Amygdala (tissue), 56 donors: ENCODE measurements at places on chromosomes 16 and 17.

DNA sequence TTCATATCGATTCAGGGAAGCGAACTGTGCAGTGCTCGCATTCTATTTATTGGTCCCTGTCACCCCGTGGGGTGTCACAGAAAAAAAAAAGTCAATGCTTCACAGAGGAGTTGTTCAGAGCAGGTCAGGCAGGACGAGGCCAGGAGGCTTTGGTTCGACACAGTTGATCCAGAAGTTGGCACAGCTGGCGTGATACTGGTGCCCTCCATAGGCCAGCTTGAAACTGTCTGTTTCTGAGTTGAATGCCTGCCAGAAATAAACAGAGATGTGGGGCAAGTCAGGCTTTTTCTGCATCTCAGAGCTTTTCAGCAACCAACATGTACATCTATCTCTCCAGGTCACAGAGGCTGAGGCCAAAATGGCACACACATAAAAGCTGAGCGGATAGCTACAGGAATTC lies 29.1 kb downstream of the DUSP14 start:
- DNase-seq: no peak

DNA sequence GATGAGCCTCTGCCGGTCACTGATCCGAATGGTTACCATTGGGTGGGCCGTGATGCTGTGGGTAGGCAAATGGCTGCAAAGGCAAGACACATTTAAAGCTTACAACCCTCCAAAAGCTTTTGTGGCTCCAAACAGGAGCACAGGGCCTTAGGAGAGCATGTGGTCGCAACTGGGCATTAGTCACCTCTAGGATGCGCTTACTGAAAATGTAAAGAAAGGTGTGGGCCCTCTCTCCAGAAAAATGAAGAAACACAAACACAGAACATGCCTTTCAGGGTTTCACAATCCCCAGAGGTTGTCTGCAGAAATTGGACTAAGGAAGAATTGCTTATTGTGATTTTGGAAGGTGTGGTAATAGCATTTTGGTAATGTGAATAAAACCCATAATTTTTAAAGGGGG lies 86.7 kb upstream of the ATP2A3 start:
- DNase-seq: no peak

DNA sequence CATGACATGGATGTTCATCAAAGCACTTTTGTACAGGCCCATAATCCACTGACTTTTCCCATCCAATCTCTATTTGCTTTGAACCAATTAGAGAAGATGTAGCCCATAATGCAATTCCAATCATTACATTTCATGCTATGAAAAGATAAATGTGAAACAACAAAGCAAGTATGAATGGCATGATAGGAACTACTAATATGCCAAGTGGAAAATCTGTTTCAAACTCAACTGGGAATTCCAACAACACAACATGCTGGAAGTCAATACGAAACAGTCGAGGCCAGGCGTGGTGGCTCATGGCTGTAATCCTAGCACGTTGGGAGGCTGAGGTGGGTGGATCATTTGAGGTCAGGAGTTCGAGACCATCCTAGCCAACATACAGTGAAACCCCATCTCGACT lies 39.6 kb upstream of the TMEM97 start:
- no peak for DNase-seq

DNA sequence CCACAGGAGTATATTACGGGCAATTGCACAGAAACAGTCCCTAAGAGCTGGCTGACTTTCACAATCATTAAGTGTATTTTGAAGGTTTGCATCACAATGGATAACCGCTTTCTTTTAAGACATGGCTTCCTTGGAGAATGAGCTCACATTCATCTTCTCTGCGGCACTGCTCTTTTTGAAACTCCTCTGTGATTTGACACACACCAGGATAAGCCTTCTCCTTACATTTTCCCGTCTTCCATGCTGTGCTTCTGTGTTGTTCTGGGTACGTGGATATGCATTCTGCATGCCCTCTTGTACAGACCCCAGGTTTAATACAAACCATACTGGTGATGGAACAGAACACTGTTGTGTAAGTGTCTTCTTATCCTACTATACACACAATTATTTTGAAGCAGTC lies 89.5 kb upstream of the METRNL start:
- DNase-seq: no peak

GRCh38 chr16:52470585-52470984 lies 76.4 kb downstream of the TOX3 start:
- no peak for DNase-seq

GRCh38 chr16:85206472-85207356 lies 94.4 kb upstream of the CIBAR2 start:
- peak; percentile 78 for DNase-seq

DNA sequence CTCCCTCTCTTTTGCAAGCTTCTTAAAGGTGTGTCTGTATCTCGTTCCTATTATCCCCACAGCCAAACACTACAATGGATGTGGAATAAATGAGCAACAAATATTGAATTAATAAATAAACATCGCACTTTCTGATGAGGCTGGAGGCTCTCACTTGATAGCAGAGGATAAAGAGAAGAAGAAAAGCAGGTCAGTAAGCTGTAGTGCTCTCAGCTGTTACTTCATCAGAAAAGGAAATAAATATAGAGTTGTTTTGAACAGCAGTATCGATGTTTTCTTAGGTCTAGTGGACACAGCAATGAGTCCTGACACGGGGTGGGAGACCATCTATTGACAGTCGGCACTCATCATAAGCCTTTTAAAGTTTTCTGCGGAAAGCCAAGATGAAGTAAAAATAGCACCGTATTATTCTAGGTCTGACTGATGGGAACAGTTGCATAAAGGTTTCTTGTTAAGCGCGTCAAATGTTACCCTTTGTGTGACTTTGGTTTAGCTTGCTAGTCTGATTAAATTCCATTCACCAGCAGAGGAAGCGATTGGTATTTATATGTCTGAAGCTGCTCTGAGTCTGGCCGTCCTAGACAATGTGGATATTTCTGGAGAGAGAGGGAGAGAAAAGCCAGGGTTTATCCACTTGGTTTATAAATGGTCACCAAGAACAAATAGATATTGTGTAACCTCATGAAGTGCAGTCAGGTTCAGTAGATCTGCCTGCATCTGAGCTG lies 646.1 kb downstream of the CDH11 start:
- no peak for DNase-seq

DNA sequence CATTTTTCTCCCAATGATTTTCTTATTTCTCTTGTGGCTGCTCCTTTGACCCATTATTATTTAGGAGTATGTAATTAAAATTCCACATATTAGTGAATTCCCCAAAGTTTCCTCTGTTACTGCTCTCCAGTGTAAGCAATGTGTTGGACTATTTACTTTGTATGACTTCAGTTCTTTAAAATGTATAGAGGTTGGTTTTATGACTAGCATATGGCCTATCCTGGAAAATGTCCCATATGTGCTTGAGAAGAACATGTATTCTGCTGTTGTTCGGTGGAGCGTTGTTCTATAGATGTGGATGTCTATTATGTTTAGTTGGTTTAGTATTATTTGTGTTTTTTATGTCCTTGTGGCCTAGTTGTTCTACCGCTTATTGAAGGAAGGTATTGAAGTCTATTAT lies 6.0 kb upstream of the NT5M start:
- DNase-seq: no peak

DNA sequence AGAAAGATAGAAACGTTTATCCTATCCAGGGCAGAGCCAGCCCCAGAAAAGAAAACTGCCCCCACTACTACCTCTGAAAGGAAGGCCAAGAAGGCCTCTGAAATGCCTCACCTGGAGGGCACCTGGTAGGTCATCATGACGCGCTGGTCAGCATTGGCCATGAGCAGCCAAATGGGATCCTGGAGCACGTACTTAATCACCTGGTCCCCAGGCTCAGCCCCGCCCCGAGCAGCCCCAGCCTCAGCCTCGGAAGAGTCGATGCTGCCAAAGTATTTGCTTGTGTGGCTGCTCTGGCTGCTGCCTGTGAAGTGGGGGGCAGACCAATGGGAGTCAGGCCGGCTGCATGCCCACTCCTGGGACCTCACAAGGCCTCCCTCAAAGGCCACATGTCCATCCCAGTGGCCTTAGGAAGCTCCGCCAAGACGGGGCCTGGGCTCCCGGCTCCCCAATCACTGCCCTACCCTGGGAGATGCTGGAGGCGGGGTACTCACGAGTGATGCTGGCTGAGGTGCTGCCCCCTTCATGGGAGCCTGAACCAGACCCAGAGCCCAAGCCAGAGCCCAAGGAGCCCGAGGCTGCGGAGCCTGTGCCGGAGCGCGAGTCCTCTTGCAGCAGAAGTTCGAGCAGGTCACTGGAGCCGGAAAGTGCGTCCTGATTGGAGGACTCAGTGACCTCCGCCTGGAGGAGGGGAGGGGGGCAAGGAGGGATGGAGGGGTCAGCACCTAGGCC lies 9.9 kb downstream of the PER1 start:
- no peak for DNase-seq

- no peak for DNase-seq
Measured at GRCh38 chr17:35081638-35082037, 18.1 kb upstream of the RFFL start.

GRCh38 chr16:68469796-68470460 lies 21.6 kb upstream of the SMPD3 start:
- DNase-seq: no peak

DNA sequence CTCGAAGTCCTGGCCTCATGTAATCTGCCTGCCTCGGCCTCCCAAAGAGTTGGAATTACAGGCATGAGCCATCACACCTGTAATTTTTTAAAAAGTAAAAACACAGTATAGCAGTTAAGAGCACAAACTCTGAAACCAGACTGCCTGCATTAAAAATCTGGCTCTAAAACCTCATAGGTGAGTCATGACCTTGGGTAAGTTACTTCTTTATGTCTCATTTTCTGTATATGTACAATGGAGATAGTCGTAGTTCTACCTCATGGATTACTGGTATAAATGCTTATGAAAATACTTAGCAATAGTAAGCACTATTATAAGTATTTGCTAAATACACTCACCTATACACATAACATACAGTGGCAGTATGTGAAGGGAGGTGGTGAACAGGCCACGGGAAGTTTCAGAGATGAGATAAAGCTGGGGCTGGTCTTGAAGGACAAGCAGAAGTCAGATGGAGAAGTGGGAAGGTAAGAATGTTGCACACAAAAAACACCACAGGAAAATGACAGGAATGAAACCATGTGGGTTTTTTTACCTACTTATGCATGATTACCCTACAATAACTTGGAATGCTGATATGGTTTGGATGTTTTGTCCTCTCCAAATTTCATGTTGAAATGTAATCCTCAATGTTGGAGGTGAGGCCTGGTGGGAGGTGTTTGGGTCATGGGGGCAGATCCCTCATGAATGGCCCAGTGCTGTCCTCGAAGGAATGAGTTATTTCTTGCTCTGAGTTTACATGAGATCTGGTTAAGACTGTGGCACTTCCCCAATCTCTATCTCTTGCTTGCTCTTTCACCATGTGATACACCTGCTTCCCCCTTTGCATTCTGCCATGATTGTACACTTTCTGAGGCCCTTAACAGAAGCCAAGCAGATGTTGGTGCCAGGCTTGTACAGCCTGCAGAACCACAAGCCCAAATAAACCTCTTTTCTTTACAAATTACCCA lies 33.9 kb downstream of the ZNF652 start:
- no peak for DNase-seq

- DNase-seq: no peak
Measured at GRCh38 chr17:41496803-41497484, 7.2 kb upstream of the KRT36 start.

DNA sequence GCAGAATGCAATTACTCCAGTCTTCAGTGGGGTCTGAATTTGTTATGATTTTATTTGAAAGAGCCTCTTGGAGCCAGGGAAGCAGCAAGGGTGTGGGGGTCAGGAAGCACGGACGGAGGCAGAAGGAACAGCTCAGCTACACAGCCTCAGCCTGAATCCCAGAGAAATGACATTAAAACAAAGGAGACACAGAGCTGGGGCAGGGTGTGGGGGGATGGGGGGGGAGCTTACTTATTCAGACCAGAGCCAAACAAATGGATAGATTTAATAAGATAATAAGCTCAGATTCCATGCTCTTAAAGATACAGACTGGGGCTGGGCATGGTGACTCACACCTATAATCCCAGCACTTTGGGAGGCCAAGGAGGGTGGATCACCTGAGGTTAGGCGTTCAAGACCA lies 195.3 kb downstream of the ZNF423 start:
- DNase-seq: no peak

GRCh38 chr17:55424893-55425540 lies 3.4 kb upstream of the MMD start:
- DNase-seq: no peak

DNA sequence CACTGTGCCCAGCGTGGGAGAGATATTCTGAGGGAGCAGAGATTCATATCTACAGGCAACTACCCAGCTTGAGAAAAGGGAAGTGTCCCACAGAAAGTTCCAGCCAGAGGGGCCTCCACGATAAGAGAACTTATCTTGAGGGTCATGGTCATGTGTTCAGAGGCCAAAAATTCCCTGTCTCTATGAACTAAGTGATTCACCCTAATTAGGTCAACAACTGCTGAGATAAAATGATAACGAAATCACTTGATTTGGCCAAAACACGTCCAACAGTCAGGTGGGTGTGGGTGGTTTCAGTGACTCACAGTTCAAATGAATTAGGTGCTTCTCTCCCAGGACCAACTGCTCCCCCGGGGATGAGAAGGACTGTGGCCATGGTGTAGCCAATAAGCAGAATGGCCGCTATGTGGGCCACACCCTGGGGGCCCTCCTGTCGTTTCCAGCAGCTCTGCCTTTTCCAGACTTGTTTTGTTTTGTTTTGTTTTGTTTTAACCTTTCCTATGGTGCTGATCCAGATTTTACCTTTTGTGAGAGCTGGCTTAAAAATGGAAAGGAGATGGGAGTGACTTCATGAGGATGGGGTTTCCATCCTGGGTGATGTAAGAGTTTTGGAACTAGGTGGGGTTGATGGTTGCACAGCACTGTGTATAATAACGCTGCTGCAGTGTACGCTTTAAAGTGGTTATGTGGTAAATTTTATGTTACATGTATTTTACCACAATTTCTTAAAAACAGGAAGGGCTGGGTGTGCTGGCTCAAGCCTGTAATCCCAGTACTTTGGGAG lies 8.7 kb downstream of the DNAI2 start:
- DNase-seq: no peak

- no peak for DNase-seq
Measured at GRCh38 chr17:67449065-67449464, 72.0 kb downstream of the PITPNC1 start.

DNA sequence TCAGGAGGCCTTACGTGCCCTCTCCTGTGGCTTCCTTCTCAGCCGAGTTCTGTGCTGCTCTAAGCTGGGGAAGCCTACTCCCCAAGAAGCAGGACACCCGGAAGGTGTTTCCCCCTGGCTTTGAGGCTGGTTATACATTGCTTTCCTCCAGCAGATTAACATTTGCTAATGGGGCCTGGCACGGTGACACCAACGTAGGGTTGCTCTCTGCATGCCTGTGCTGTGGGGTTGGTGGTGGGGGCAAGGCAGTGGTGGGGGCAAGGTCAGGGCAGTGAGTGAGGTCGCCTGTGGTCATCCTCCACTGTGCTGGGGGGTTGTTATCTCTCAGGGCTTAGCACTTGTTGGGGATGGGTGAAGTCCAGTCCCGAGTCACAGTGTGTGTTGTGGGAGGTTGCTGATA lies 4.2 kb downstream of the USP6 start:
- DNase-seq: no peak

- DNase-seq: no peak
Measured at GRCh38 chr17:10021272-10021984, 116.4 kb upstream of the RCVRN start.
